T-helper 22 cell (primary cell): ENCODE measurements at places on chromosomes 6 and 20.

DNA sequence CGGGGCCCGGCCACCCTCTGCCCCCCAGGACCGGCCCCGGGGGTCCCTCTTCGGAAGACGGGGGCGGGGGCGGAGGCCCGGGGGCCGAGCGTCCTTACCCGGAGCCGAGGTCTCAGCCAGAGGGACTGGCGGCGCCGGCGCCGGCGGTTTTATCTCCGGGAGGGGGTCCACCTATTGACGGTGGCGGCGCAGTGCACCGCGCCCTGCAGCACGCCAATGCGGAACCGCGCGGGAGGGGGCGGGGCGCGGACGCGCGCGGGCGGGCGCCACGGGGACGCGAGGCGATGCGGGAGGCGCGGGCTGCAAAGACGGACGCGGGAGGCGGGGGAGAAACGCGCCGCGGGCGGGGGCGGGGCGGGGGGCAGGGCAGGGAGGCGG is at the start of gene EEF1A2:
Gene EEF1A2 (minus strand): TSS at position 124 of the 378 bp plus-strand sequence. CDS start 1,320 bp downstream, outside the sequence.
- peak; percentile 53 for DNase-seq

DNA sequence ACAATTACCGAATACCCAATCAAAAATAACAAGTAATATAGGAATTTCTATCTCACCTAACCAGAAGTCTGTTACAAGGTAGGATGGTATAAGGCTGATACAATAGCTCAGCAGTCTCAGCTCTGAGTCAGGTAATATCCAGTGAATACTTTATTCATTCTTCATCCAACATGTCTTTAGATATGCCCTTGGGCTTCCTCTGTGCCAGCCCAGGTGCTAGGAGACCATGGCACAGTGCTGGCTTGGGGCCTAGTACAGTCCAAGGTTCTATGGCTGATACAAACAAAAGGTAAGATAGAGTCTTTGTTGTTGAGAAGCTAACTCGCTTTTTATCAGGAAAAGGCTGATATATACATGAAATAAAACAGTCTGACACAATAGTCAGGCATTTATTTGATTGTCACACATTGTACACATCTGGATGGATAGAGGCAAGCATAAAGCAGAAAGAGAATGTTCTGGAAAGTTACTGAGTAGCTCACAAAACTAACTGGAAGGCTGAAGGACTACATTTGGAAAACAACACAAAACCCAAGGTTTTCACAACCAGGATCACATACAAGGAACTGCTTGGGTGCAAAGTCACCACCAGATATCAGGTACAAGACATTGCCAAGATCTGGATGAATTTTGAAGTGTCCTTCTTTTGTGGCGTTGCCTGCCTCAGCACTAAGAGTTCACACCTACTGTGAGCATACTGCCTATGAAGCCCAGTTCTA is 110.4 kb upstream of the SCAF8 start:
- no peak for DNase-seq

- no peak for DNase-seq
These were observed 88.4 kb upstream of the B3GAT2 start for GRCh38 chr6:71045296-71045695.

DNA sequence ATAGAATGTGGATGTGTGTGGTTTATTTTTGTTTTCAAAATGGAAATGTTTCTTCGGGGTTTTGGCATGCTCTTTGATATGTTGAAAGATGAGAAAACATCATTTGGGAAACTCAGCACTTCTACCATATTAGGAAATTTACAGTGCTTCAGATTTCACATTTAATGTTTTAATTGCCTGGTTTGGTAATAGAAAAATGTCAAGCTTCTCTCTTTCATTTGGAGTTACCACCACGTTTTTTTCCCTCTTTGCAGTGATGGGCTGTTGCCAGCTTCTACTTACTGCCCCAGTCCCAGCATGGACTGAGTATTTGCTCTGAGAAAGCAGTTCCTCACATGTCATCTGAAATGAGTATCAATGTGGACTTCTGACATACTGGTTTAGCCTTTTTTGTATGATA is 267.7 kb downstream of the PRL start:
- no peak for DNase-seq

- DNase-seq, result no peak
These were observed 348.3 kb downstream of the DHX35 start for GRCh38 chr20:39310363-39310995.

GRCh38 chr20:58103517-58103904 is 124.9 kb downstream of the ANKRD60 start:
- no peak for DNase-seq

DNA sequence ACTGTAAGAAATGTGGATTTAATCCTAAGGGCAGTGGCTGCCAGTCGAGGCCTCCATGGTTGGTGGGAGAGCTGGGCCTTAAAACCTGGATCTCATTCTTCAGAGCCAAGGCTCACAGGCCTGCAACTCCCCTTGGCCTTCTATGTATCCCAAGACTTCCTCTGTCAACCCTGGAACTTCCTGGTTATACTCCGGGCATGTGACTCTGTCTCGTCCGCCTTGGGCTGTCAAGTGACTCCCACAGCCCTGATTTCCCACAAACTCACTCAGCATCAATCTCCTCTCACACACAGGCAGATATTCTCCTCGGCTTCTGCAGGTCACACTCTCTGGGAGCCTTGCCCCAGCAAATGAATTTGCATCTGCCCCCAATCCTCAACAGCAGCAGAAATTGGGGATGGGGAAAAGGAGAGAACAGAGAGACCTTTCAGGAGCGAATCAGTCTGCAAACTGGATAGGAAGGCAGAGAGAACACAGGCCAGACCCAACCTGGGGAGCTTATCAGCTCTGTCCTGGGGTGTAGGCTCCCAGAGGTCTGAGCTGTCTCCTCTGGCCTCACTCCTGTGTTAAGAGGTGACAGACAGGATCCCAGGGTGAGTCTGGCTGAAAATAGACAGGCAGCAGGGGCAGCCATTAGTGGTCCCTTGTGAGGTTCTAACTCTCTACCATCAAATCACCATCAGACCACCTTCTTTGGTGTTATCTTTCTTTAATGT is 30.4 kb upstream of the PREX1 start:
- DNase-seq, result no peak

- no peak for DNase-seq
These were observed 71.9 kb upstream of the ZNFX1 start for GRCh38 chr20:49349694-49350252.

GRCh38 chr6:90406957-90407356 is 110.3 kb upstream of the BACH2 start:
- no peak for DNase-seq

GRCh38 chr6:109052852-109053251 is 41.8 kb downstream of the SESN1 start:
- no peak for DNase-seq

- no peak for DNase-seq
These were observed 99.7 kb downstream of the CLIC5 start for GRCh38 chr6:45915780-45916468.

DNA sequence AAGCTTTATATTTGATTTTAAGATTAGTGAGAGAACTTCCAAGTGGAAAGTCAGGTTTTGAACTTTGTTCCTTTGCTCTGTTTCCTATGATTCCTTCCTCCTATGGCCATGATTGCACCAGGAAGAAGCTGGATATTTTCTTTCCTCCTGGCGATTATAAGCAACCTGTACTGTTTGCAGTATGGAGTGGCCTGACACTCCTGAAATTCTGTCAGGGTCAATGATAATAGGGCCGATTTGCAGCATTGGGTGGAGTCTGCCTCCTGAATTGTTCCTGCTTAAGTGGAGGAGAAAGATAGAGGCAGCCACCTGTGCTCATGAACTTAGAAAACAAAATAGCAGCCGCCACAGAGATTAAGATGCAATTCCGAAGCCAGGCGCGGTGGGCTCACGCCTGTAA is 9.8 kb upstream of the FAM217A start:
- no peak for DNase-seq

DNA sequence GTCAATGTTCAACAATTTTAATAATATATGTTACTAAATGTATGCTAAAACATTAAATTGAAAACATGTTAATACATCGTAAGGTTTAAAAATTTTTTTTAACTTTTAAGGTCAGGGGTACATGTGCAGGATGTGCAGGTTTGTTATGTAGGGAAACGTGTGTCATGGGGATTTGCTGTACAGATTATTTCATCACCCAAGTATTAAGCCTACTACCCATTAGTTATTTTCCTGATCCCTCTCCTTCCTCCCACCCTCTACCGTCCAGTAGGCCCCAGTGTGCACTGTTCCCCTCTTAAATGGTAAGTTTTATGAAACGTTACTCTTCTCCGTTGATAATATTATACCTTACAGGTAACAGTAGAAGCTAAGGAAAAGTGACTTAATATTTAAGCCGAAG is 15.8 kb downstream of the PDE7B start:
- DNase-seq, result no peak

DNA sequence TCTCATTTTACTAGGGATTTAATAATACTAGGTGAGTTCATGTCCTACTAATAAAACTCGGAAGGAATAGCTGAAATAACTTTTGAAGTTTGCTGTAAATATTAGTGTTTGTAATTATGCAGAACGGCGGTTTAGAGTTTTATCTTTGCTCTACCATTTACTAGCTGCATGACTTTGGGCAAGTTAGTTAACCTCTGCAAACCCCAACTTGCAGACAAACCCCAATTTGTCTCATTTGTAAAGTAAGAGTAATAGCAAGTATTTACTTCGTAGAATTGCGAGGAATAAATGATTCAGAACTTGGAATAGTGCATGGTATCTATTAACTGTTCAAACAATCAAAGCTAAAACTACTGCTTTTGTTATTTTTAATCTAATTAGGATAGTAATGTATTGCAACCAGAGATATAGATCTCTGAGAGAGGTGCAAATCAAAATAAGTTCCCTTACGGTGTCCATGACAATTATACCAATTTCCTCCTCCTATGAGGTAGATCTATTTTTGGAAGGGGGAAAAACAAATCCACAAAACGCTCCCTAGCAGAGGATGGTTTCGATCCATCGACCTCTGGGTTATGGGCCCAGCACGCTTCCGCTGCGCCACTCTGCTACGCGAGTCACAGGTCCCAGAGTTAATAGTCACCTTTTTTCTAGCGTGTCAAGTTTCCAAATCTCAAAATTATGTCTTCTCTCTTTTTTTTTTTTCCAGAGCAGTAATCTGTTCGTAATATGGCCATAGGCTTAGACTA is 35.1 kb upstream of the BTN3A2 start:
- no peak for DNase-seq

GRCh38 chr6:159174263-159174969 is 5.2 kb downstream of the FNDC1 start:
- peak; percentile 13 for DNase-seq

GRCh38 chr20:54151511-54152226 is 22.1 kb downstream of the CYP24A1 start:
- no peak for DNase-seq

DNA sequence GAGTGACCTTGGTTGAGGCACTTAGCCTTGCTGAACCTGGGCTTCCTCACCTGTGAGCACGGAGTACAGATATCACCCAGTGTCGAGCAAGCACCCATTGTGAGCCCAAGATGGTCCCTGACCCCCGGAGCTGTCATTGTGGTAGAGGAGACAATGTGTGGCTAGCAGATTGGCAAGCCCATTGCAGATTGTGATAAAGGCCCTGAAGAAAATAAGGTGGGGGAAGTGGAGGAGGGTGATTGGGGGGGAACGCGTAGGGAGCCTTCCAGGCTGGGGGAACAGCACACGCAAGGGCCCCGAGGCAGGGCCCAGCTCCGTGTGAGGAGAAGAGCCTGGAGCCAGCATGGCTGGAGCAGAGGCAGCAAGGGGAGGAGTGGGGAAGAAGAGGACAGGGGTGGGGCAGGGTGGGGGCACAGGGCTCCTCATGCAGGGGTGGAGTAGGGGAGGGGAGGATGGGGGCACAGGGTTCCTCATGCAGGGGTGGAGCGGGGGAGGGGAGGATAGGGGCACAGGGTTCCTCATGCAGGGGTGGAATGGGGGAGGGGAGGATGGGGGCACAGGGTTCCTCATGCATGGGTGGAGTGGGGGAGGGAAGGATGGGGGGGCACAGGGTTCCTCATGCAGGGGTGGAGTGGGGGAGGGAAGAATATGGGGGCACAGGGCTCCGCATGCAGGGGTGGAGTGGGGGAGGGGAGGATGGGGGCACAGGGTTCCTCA is 7.0 kb downstream of the CEBPB start:
- no peak for DNase-seq

DNA sequence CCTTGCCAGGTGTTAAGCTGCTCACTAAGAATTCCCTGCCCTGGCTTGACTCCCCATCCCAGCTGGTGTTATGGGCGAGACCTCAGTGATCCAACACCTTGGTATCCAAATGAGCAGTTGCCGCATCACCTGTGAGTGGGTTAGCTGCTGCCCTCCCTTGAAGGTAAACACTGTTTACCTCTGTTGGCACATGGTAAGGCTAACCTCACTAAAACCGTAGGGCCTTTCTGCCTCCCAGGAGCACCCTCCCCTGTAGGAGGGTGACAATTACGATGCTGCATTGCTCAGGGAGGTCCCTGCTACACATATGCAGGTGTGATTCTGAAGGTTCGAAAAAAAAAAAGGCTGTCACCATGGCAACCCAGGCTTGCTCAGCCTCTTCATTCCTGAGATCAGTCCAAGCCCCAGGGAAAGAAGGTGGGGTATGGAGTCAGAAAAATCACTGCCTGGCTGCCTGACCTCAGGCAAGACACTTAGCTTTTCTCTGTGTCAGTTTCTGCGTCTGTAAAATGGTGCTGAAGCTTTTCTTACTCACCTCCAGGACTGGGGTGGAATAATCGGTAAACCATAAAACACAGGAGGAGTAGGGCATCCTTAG is 19.5 kb downstream of the PNPLA1 start:
- DNase-seq, result no peak

DNA sequence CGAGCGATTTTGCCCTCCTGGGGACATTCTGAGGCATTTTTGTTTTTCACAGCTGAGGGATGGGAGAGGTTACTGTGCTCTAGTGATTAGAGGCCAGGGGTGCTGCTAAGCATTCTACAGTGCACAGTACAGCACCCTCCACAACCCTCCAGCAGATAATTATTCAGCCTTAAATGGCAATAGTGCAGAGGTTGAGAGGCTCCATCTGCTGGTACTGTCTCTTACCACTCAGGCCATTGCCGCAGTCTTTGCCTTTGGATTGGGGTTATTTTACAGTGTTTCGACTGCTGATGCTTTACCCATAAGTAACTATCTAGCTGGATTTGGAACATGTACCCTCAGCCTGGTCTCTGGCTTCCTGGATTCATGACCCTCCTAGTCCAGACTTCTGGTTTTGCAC is 705.3 kb downstream of the KIF16B start:
- DNase-seq, result no peak

GRCh38 chr6:149108038-149108748 is 209.3 kb upstream of the TAB2 start:
- no peak for DNase-seq

GRCh38 chr6:3879194-3879952 is 30.2 kb downstream of the FAM50B start:
- DNase-seq, result no peak

GRCh38 chr20:35179292-35180212 is 7.7 kb downstream of the PROCR start:
- DNase-seq, result no peak

DNA sequence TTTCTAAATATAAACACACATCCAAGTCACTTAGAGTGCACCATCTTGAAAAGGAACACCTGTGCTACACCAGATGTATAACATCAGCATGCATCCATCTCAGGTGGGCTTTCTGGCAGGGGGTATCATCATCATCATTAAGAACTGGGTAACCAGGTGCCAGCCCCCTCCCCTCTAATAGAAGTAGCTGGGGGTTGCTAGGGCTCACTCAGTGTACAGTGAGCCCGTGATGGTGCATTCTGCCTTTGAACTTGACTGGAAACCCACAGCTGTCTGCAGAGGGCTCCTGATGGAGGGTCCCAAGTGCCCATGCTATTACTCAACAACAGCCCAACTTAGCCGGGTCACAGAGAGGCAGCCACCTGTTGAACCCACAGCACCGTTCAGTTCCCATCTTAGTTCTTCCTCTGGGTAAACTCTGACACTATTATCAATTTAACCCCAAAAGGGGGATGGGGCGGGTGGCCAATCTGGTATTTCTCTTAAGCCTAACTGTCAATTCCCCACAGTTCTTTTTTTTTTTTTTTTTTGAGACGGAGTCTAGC is 32.7 kb upstream of the CCND3 start:
- no peak for DNase-seq
